ENCODE measurements at places on chromosomes 3 and 15. TPM values are rescaled to one million over a fixed set of nuclear protein-coding genes. Genes with fewer than 3 reads are reported as not detected.

- DNase-seq, result no peak
- peaks cover 22% of the 10 kb centered on the region for H3K4me1 ChIP-seq
- no peak overlapping the region for H3K4me3 ChIP-seq
- no peaks in the 10 kb centered on the region for H3K27me3 ChIP-seq
- H3K27ac ChIP-seq, result no peak overlapping the region
Observed at GRCh38 chr15:70286113-70286806, 188.5 kb upstream of the TLE3 start.

- no peak overlapping the region for H3K27ac ChIP-seq
- H3K4me3 ChIP-seq, result no peak overlapping the region
- H3K36me3 ChIP-seq, result no peaks in the 10 kb centered on the region
- peaks cover 5% of the 10 kb centered on the region for H3K4me1 ChIP-seq
Observed at GRCh38 chr3:188746291-188746783, 425.4 kb upstream of the TPRG1 start.

Gene PLA2G4E
- total RNA-seq, result not detected

Gene RTF1
- total RNA-seq, result 20.0 TPM

Gene COMMD4
- 57.6 TPM for total RNA-seq

Gene RETNLB
- total RNA-seq, result not detected

All from thoracic aorta (tissue), 2 donors.